ENCODE measurements at places on chromosomes 3 and 15.
A peak's percentile ranks its signal among the peaks of the same experiment; 100 is the strongest.

- DNase-seq: no peak
Observed at GRCh38 chr15:34133511-34133910, 31.6 kb downstream of the PGBD4 start.

DNA sequence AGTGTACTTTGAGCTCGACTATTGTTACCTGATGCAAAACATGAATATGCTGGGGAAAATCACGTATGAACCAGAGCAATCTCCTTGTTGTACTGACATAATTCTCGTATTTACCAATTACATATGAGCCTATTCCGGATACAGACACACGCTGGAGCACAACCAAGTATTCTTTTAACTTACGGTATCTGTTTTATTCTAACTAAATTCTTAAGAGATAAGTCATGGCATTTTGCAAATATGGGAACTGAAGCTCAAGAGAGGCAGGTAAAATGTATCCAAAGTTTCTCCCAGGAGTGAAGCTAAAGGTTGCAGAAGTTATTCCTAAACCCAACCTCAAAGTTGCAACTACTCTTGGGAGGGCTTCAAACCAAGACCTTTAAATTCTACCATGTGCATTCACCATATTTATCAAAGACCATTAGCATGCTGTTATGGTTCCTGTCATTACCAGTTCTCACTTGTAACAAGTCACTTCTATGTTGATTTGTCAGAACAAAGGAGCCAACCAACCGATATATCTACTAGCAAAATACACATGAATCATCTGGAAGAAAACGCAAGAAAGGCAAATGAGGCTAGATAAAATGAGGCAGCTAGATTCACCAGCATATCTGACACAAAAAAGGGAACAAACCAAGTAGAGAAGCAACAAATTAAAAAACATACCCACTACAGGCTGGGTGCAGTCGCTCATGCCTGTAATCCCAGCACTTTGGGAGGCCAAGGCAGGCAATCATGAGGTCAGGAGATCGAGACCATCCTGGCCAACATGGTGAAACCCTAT, 17.8 kb downstream of the TBL1XR1 start:
- DNase-seq: peak; percentile 58

DNA sequence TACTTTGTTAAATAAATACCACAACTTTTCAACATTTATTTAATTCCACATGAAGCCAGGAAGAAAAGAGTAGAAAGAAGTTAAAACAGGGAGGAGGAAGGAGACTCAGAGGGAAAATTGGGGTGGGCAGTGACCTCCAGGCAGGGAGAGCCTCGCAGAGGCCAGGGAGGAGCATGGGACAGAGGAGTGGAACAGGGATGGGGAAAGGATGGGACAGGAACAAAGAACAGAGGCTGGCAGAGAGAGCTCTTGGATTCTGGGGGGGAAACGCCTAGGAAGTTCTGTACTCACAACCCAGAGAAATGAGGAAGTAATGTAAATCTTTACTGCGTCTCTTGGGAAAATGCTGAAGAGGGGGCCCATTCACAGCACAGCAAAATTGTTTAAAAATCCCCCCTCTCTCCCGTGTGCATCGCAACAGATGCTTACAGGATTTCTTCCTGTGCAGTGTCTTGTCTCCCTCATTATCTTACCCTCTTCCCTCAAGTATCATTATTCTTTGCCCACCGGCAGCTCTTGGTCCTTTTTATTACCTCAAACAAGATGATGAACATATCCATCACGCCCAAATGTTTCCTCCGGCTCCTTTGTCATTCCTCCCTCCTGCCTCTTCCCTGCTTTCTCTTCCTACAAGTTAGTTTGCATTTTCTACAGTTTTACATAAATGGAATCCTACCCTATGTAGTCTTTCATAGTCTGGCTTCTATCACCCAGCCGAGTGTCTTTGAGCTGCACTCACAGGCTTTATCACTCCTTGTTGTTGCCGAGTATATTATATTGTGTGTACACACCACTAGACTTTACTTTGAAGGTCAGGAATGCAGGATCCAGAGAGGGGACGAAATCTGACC, 65.5 kb downstream of the ARHGAP31 start:
- no peak for DNase-seq

DNA sequence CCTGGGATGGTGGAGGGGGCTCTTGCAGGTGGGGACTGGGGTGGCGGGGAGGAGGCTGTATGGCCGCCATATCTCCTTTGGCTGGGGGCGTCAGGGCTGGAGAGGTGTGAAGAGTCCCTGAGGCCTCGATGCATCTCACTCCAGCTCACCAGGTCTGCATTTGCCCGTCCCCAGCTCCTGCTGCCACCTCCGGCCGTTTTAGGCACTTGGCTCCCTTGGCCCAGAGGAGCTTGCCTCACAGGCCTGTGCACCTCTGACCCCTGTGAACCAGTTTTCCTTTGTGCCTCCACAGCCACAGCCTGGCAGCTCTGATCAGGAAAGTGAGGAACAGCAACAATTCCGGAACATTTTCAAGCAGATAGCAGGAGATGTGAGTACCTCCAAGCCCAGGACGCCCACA, 49.7 kb downstream of the CAPN3 start:
- DNase-seq: no peak

- DNase-seq: no peak
Observed at GRCh38 chr3:37700466-37701248, 161.0 kb upstream of the CTDSPL start.

GRCh38 chr3:186638259-186638658, 1.9 kb upstream of the FETUB start:
- no peak for DNase-seq

DNA sequence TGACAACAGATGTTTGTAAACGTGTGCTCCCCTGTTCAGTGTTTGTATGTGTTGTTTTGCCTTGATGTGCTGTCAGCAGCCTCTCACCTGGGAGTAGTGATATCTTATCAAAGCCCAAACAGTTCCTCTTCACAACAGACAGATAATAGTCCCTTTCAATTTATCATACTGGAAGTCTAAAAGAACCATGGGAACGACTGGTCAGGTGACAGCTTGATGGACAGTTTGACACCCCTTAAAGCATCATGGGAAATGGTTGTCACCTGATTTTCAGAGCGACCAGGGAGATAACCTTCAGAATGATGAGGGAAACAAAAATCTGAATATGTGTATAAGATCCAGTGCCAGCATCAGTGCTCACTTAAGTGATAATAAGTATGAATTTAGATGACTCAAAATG, 146.3 kb upstream of the SOX2 start:
- no peak for DNase-seq

DNA sequence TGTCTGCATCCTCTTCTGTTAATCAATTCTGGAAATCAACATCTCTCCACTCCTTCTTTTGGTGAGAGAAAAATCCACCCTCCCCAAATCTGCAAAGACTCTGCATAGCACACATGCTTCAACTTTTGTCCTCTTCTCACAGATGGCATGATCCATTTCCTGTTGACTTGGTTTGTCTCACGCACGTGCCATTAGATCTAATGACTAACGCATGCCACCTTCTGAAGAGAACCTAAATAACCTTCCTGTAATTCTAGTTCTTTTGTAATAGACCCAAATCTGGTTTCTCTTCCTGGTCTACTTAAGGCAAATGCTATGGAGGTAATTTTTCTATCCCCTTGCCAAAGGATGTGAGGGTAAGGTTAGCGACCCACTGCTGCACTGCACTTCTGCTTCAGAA, 51.0 kb upstream of the ATOSA start:
- no peak for DNase-seq

- DNase-seq: peak; percentile 65
Observed at GRCh38 chr3:141243271-141243707, 11.7 kb downstream of the PXYLP1 start.

DNA sequence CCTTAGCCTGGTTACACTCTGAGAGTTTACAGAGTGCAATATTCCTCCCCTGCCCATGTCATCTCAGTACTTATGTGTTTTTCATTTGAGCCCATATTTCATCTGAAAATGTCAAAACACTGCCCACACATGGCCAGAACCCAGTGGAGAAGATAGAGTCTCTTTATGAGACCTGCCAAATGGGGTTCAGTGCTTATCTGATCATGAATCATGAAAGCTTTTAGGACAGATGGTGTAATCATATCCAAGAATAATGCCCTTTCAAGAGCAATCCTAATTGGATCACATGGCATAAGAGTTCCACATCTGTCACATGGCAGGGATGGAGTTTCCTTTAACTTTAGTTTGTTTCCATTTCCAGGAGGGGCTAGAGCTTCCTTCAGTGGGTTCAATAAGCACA, 77.2 kb upstream of the AGBL1 start:
- DNase-seq: no peak

GRCh38 chr3:157157836-157158235, 2.1 kb downstream of the CCNL1 start:
- no peak for DNase-seq

GRCh38 chr15:28955160-28955992, 69.6 kb downstream of the APBA2 start:
- DNase-seq: peak; percentile 74

- no peak for DNase-seq
Observed at GRCh38 chr3:100206687-100207086, 54.1 kb upstream of the TBC1D23 start.

GRCh38 chr15:41161336-41161735, 45.3 kb upstream of the INO80 start:
- no peak for DNase-seq

DNA sequence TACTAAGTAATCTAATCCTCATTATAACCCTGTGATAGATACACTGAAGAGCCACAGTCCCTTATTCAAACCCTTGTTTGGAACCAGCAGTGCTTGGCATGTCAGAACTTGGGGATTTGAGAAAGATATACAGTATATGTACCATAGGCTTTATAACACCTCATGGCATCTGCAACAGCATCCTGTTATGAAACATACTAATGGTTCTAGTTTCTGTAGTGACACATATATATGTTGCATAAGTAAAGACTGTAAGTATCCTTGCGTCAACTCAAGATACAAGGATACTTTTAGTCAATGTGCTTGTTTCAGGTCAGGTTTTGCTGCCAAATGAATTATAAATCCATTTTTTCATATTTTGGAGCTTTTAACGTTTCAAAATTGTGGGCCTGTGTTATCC, 58.5 kb downstream of the CCNL1 start:
- no peak for DNase-seq

DNA sequence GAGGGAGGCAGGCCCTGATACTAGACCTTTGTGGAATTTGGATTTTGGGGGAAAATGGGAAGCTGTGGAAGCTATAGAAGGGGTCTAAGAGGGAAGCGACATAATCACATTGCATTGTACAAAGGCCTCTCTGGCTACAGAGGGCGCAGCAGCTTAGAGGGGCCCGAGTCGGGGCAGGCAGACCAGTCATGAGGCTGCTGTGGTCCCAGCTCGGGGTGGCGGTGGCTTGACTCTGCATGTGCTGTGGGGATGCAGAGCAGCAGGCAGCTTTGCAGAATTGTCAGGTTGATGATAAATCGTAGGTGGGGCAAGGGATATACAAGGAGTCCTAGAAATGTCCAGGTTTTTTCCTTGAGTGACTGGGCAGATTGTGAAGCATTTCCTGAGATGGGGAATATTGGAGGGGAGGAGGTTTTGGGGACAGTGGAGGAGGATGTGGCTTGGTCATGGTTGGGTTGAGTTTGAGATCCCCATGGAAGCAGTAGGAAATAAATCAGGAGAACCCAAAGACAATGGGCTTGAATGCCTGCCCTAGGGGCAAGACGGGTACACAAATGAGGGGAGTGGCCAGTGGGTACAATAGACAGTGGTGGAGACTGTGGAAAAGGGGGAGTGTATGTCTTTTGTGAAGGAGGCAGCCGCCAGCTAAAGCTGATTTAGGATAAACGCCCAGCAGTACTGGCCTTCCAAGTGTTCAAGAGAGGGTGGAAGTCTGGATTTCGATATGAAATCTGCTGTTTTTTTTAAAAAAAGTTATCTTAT, 94.1 kb downstream of the HMG20A start:
- no peak for DNase-seq

- DNase-seq: peak; percentile 89
Observed at GRCh38 chr15:64046421-64047153, at the start of gene DAPK2. Gene DAPK2, minus strand, starts transcription at chr15:64046485. Its CDS starts 6,224 bp downstream, at chr15:64040261.

DNA sequence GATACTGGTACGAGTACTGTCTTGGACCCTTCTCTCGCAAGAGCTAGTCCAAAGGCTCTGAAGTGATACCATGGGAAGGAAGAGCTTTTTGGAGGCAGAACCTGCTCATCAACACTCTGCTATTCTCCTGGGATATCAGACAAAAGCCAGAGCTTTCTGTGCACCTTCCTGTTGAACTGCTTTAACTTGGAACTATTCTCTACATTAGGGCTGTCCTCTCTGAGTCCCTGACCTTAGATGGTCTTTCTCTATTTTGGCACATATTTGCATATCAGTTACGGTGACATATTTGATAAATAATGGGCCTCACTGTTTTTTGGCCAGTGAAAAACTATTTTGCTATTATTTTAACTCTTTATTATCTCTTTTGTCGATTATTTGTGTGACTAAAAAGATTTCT, 146.9 kb downstream of the TIGIT start:
- DNase-seq: no peak

GRCh38 chr3:141294848-141295247, 63.2 kb downstream of the PXYLP1 start:
- peak; percentile 69 for DNase-seq

DNA sequence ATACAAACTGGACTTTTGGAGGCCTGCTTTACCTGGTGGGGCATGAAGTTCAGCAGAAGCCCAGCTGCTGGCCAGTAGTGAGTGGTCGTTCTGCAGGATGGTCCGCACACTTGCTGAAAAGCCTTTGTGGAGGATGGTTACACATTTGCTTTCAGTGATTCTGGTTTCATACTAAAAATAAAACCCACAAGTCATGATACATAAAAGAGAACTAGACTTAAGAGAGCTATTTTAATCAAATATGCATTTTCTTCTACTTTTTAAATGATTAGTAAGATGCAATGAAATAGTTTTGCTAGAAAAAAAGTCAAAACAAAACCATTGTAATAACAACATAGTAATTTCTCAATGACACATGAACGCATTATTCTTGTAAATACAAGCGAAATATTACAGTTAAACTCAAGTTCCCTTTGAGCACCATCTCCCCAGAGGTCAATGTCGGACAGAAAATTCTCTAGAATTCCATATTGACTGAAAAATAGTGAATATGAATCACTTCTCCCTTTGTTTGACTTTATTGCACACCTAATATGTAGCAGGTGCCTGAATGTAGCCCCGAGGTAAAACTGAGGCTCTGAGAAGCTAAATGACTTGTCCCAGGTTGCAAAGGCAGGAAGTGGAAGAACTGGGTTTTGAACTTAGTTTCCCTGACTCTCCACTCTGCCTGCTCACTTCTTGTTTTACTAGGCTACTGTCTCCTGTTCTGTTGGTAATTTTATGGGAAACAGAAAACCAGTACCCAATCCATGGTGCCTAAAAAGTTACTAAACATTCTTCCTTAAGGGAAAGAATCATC, 8.3 kb downstream of the IL5RA start:
- DNase-seq: no peak

- DNase-seq: no peak
Observed at GRCh38 chr3:75863878-75864277, 78.5 kb upstream of the ZNF717 start.

DNA sequence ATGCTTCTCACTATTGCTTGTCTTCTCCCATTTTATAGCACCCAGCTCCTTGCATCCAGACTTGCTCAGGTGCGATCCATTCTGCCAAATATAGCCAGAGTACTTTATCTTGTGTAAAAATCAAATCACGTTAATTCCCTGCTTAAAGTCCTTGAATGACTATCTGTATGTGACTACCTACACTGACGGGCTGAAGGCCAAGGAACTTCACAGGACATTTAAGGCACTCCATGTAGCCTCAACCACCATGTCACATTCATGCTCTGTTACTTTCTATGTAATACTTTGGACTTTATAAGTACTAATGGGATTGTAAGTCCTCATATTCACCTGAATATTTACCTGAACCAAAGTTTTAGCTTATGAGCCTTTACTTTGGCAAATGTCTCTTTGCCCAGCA, 489.9 kb downstream of the MECOM start:
- no peak for DNase-seq

- no peak for DNase-seq
Observed at GRCh38 chr3:23867838-23868237, 49.0 kb downstream of the NKIRAS1 start.
